Sciatic nerve (tissue), 2 donors: ENCODE measurements at places on chromosomes 5 and 9. TPM values are rescaled to one million over a fixed set of nuclear protein-coding genes. Genes with fewer than 3 reads are reported as not detected.

- DNase-seq, result no peak
These were observed 72.0 kb upstream of the ENTREP1 start for GRCh38 chr9:69253057-69253456.

- no peak for DNase-seq
These were observed 49.6 kb downstream of the ARHGAP26 start for GRCh38 chr5:142819825-142820224.

DNA sequence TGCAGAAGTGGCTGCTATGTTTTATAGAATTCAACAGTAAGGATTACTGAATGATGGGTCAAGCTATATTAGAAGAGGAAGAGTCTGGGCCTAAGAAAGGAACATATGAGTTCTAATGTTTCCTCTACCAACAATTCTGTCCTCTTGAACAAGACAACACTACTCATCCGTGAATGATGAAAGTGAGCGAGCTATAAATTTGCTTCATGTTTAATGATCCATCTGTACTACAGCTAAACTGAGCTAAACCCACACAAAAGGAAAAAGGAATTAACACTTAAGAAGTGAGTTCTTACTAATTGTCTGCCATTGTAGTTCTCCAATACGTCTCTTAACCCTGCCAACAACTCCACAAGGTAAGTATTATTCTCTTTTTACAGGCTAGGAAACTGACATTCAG is 204.4 kb downstream of the GLIS3 start:
- DNase-seq, result no peak

The INSL6 gene
- total RNA-seq, result not detected

The ADGRD2 gene
- not detected for total RNA-seq

DNA sequence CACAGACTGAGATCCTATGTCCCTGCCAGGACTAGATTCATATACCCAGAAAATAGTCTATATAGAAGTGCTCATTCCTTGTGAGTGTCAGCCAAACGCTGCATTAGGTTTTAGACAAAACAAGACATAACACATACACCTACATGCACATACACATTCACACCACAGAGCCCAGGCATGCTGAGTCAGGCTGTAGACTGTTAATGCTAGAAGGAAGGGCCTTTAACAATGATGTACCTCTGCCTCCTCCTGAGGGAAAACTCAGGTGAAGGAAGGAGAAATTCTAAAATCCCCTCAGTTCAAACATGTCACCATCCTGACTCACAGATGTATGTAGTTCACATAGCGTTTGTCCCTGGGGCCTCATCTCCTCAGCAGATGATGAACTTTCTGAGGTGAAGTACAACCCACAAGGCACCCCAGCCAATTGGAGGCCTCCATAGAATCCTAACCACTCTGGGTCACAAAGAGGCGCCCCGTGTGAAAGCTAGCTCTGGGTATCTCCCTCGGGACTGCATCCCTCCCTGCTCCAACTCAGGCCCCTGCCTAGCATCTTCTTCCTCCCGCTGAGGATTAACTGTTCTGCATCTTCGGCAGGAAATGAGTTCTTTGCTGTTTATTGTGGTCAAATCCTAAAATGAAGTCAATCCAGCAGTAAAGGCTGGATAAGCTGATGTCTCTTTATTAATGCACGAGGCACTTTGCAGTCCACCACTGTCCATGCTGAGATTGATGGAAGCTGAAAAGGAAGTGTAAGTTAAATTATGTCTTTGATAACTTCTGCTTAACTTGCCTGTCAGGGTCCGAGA is 40.8 kb upstream of the FSTL4 start:
- DNase-seq, result no peak
